ENCODE measurements at places on chromosomes 1 and 21. TPM values are rescaled to one million over a fixed set of nuclear protein-coding genes. Genes with fewer than 3 reads are reported as not detected.

The LY9 gene
- 45.9 TPM for total RNA-seq

The IRF6 gene
- not detected for total RNA-seq

The ZFP69B gene
- 3.5 TPM for total RNA-seq

The ARMH1 gene
- total RNA-seq = 50.7 TPM

The ARHGEF10L gene
- total RNA-seq = not detected

The ESPN gene
- total RNA-seq = 0.77 TPM

The PRRX1 gene
- total RNA-seq = not detected

DNA sequence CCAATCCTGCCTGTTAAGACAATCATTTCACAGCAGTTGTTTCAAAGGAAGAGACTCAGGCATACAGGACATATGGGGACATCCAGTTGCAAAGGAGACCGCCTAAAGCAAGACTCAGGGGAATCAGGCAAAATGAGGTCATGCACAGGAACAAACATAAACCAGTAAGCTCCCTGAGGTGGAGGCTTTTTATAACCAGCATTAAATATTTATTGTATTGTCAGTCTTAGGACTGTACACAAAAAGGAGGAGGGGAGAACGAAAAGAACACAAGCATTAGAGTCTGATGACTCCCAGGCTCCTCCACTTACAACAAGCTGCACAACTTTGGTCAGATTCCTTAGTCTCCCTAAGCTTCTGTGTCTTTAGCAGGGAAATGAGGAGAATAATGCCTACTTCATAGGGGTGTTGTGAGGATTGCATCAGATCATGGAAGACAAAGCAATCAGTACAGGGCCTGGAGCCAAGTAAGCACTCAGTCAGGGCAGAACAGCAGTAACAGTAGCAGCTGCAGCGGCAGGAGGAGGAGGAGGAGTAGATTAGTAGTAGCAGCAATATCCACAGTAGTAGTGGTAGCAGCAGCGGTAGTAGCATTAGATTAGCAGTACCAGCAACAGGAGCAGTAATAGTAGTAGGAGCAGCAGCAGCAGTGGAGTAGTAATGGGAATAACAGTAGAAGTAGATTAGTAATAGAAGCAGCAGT is 54.2 kb upstream of the SPATA6 start:
- DNase-seq = no peak

DNA sequence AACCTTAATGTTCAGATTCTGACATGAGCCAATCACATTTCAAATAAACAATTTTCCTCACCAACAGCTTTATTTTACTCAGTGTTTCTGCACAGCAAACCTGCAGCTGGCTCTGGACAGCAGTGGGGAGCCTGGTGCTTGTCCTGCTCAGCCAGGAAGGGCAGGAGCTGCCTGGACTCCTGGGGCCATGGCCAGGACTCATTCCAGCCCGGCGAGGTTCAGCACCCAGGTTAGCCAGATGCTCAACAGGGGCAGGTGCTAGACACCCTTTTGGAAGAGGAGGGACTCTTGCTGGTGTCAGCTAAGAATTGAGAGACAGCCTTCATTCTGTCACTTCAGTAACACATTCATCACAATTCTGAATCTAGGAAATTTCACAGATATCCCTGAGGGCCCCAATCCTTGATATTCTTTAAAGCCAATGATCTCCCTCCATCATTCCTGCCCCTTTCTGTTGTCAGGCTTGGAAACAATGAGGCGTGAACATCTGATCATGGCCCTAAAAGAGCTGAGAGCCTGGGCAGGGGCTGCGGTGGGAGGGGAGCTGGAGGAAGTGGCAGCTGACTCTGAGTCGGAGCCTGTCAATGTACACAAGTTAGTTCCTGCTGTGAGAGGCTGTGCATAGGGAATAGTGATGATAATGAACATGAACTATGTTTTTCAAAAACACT is 251.3 kb downstream of the SDCCAG8 start:
- no peak for DNase-seq

GRCh38 chr1:44643721-44644334 is 30.5 kb downstream of the TMEM53 start:
- no peak for DNase-seq

GRCh38 chr1:163201906-163202305 is 810 bp downstream of the RGS5 start:
- no peak for DNase-seq

DNA sequence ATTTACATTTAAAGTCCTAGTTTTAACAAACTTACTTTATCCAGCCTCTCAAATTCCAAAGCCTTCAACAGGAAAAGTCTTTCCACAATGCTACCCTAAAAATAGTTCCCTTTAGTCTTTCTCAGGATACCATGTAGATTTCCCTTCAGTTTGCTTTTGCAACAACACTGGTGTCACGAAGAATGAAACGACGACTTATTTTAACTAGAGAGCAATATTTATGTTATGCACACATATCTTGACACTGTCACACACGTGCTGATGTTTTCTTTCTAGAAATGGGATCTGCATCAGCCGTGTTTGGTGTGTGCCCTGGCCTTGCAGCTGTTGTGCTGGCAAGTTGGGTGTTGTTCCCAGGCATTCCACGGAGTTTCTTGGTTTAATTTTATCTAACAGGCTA is 75.5 kb downstream of the SIPA1L2 start:
- no peak for DNase-seq

DNA sequence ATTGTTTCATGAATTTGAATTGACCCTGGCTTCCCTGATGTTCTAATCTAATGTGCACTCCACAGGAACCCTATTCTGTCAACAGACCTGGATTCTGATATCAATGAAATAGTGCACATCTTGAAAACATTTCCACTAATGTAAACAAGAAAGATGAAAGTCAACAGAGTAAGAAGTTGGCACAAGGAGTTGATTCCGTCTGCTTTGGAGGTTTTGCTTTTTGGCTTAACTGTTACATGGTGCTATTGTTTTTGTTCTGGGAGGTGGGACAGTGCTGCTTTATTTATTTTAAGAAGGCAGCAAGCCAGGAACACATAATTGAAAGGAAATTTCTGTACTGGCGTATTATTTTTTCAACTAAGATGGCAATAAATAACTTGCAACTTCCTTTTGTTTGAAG is 73.3 kb downstream of the LEPR start:
- no peak for DNase-seq

DNA sequence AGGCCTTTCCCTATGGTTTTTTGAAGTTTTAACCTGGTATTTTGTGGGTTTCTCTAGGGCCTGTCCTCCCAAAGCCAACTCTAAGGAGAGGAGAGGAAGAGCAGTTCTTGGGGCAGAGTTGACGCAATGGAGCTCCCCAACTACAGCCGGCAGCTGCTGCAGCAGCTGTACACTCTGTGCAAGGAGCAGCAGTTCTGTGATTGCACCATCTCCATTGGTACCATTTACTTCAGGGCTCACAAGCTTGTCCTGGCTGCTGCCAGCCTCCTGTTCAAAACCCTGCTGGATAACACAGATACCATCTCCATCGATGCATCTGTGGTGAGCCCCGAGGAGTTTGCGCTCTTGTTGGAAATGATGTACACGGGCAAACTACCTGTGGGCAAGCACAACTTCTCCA is 38.2 kb downstream of the ZBTB40 start:
- no peak for DNase-seq

GRCh38 chr1:186454981-186455380 is 5.9 kb downstream of the PDC start:
- DNase-seq = no peak

DNA sequence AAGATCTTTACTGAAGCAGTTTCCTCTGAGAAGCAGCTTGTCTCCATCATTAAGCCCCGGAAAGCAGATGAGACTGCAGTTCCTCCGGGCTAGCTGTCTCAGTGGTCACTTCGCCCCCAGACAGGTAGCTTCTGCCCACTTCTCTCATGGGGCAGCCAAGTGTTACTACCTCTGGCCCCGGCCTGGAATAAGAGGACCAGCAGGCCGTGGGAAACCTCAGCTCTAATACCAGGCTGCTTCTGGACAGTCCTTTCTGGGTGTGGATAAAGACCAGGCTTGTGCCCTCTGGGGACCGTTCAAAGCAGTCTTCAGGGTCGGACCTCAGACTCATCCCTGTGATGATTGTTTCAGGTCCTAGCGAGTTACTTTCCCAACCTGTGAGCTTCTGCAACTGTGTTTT is 54.8 kb downstream of the RUNX3 start:
- DNase-seq = no peak

GRCh38 chr1:193626695-193627094 is 440.3 kb upstream of the B3GALT2 start:
- DNase-seq = no peak

Data from activated CD4-positive, alpha-beta T cell treated with anti-CD3 and anti-CD28 coated beads, Interleukin-2, amount 10 ng/mL, durations not matched to agents 7 days and 5 days (primary cell).